ENCODE measurements at places on chromosomes 13 and 19. TPM values are rescaled to one million over a fixed set of nuclear protein-coding genes. Genes with fewer than 3 reads are reported as not detected.
A peak's percentile ranks its signal among the peaks of the same experiment; 100 is the strongest.

The HCN2 gene
- polyA plus RNA-seq, result 85.8 TPM

GRCh38 chr13:47110141-47110540 is 213.3 kb upstream of the HTR2A start:
- DNase-seq, result no peak

GRCh38 chr19:5104871-5105351 is 136.0 kb downstream of the KDM4B start:
- no peak for DNase-seq

GRCh38 chr19:18362934-18363542 is 22.6 kb downstream of the PGPEP1 start:
- DNase-seq, result no peak

The ENOX1 gene
- 20.5 TPM for polyA plus RNA-seq

- no peak for DNase-seq
Observed at GRCh38 chr19:38714354-38714778, 29.9 kb downstream of the CAPN12 start.

GRCh38 chr13:42181381-42181953 is 90.5 kb upstream of the AKAP11 start:
- DNase-seq, result no peak

DNA sequence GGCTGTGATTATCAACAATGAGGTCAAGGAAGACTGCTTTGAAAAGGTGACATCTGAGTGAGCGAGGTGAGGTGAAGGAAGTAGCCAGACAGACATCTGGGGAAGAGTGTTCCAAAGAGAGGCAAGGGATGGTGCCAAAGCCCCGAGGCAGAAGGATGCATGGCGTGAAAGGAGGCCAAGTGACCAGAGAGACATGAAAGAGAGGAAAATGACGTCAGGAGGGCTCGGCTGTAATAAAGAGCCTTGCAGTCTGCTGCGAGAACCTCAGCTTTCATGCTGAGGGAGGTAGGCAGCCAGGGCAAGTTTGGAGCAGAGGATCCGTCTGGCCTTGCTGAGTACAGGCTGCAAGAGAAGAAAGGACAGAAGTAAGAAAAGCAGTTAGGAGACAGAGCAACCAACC is 50.8 kb downstream of the FOXO1 start:
- DNase-seq, result no peak

The HIPK4 gene
- 1.6 TPM for polyA plus RNA-seq

GRCh38 chr19:2053601-2054389 is 2.8 kb upstream of the MKNK2 start:
- DNase-seq, result no peak

The KLF1 gene
- 0.57 TPM for polyA plus RNA-seq

DNA sequence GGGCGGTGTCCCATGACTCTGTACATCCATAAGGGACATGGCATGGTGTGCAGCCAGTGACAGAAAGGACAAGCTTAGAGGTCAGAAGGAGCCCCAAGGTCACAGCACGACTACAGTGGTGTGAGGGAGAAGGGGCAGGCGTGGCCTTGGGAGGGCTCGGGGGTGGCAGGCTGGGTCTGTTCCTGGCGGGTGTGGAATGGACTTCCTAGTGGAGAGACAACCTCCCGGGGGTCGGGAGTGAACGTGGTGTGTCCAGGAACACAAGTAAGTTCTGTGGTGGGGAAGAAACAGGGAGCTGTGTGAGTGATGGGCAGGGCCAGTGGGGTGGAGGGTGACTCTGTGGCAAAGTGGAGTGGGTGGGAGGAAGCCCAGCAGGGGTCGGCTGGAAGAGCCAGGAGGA is 279.3 kb downstream of the TEX29 start:
- DNase-seq, result no peak

DNA sequence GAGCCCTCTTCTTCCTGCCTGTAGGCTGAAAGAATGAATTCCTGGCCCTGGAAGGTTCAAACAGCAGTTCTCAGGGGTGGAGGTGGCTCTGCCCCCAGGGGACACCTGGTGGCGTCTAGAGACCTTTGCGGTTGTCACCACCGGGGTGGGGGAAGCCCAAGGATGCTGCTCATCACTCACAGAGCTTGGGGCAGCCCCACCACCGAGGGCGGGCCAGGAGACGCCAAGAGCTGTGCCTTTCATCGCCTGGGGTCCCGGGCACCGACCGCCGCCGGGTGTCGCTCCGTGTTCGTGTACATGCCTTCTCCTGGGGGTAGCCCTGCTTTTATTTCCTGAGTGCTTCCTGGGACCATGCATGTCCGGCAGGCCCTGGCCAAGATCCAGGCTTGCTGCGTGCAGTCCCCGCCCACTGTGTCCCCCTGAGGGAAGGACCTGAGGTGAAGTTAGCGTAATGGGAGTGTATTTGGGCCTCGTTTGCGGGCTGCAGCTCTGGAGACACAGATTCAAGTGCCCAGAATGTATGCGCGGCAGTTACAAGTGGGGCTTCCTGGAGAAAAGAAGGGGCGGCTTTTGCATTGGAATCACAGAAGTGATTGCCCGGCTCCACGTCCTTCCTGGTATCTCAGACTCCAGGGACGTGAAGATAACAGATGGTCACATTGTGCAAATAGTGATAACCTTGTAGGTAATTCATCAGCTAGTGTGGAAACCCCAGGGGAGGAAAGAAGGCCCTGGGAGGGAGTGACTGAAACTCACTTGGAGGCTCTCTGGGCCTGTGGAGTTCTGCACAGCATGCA is 7.8 kb downstream of the DOT1L start:
- no peak for DNase-seq

GRCh38 chr19:54551950-54552912 is 21.4 kb upstream of the LILRA2 start:
- no peak for DNase-seq

- no peak for DNase-seq
Observed at GRCh38 chr13:113855012-113855921, 8.6 kb downstream of the GAS6 start.

- DNase-seq, result no peak
Observed at GRCh38 chr13:109884462-109884861, 98.1 kb upstream of the IRS2 start.

The CPAMD8 gene
- 9.7 TPM for polyA plus RNA-seq

The C1QTNF9B gene
- polyA plus RNA-seq, result not detected

DNA sequence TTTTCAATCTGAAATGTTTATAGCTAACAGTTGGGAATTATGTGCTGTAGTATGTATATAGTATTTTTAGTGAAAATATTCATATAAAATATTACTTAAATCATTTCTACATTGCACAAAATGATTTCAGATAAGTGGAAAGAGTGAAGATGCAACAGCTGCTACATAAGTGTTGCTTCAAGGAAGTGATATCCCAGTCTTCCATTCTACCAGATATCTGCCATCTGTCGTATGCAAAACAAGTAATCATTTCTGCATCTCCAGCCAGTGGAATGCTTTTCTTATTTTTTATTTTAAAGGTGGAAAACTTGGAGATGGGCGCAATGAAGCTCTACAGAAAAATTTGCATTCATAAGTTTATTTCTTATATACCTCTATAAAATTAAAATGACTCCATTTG is 152.5 kb upstream of the MAB21L1 start:
- DNase-seq, result no peak

The TMEM91 gene
- polyA plus RNA-seq, result 36.9 TPM

- DNase-seq, result no peak
Observed at GRCh38 chr19:13869281-13869680, 7.7 kb upstream of the NANOS3 start.

DNA sequence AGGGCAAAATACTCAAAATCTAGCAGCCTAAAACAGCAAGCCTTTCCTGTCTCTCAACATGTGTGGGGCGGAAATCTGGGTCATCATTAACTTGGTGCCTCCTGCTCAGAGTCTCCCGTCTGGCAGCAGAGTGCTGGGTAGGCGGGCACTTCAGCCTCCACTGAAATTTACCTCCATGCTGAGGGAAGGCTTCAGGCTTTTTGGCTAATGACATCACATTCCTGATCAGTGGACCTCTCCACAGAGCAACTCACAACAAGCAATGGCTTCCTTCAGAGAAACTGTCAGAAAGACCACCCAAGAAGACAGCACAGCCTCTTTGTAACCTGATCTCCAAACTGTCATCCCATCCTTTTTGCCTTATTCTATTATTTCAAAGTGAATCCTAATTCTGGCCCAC is 1109.0 kb downstream of the UQCRFS1 start:
- no peak for DNase-seq

GRCh38 chr13:49655906-49656305 is 27.6 kb downstream of the ARL11 start:
- DNase-seq, result no peak

DNA sequence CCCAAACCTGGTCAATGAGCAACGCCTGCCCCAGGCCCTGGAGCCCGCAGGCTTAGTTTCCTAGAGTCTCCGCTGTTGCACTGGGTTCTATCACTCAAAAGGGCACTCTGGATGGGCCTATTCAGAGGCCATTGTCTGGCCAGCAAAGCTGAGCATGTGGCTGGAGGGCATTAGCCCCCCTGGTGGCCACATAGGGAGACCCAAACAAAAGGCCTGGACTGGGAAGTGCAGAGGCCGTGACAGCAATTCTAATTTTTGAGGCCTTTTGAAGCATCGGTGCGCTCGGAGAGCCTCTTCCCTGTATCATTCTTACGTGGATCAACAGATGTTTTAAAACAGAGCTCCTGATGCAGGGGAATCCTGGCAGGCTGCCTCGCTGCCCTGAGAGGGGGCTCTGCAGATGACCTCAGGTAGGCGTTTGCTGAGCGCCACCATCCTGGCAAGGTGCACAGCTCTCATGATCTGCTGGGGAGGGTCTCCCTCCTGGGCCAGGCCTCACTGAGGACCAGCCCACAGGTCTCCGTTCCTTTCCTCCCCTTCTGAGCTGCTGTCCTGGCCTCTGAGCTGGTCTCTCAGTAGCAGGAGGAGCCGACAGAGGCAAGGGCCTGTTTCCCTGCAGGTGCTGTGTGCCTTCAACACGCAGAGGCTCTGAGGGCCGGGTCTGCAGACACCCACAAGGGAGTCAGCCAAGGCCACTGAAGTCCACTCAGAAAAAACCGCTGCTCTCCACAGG is 190.5 kb downstream of the URI1 start:
- DNase-seq, result no peak

DNA sequence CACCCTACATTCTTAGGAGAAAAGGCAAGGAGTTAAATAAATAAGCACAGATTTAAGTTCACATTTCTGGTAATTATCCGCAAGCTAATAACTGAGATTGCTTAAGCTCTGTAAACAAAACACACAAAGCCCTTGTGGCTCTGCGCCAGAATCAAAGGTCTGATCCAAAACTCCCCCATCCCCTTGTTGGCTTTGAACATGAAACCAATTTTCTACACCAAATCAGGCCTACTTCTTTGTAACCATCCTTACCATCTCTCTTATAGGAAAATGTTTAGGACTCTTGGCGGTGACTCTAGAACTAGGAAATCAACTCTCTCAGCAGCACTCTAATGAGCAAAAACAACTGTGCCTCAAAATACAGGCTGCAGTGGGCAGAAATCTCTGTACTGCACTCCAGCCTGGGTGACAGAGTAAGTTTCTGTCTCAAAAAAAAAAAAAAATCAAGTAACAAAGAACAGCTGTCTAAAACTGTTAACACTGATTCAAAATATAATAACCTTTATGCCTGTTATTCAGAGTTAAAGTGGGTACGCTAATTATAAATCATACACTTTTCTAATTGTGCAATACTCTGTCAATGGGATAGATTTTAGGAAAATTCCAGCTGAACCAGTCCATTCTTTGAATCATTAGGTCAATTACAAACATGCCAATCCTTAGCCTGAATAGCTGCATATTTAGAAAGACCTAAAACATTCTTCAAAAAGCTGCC is 25.8 kb downstream of the ABCC4 start:
- DNase-seq, result peak; percentile 52

The KLK3 gene
- polyA plus RNA-seq, result not detected

The FUT6 gene
- polyA plus RNA-seq, result not detected

The ZNF345 gene
- polyA plus RNA-seq, result 10.4 TPM

The CEACAM3 gene
- not detected for polyA plus RNA-seq

GRCh38 chr13:73403355-73404120 is 344.7 kb downstream of the KLF5 start:
- no peak for DNase-seq

The PSG6 gene
- not detected for polyA plus RNA-seq

GRCh38 chr19:51783372-51783771 is 11.6 kb upstream of the FPR3 start:
- DNase-seq, result no peak

The MIA gene
- 8.5 TPM for polyA plus RNA-seq

The OBI1 gene
- polyA plus RNA-seq, result 27.6 TPM

The MYO1F gene
- 10.2 TPM for polyA plus RNA-seq

DNA sequence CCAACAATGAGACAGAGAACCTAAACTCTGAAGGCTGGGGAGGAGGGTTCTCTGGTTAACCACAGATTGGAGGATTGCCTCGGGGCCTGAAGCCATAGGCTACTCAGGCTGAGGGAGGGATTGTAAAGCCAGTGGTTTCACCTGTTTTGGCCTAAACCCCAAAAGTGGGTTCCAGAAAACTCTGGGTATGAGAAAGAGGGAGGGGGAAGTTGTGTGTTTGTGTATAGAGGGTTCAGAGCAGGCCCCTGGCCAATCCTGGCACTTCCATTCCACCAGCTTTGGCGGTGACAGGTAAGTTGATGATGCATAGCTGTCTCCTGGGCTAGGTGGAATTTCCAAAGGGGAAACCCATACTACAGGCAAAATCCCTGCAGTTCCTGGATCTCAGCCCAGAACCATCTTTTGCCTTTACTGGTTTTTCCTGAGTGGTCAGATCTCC is 13.5 kb upstream of the CCDC97 start:
- DNase-seq, result no peak

- DNase-seq, result no peak
Observed at GRCh38 chr13:67493835-67494234, 263.7 kb upstream of the PCDH9 start.

DNA sequence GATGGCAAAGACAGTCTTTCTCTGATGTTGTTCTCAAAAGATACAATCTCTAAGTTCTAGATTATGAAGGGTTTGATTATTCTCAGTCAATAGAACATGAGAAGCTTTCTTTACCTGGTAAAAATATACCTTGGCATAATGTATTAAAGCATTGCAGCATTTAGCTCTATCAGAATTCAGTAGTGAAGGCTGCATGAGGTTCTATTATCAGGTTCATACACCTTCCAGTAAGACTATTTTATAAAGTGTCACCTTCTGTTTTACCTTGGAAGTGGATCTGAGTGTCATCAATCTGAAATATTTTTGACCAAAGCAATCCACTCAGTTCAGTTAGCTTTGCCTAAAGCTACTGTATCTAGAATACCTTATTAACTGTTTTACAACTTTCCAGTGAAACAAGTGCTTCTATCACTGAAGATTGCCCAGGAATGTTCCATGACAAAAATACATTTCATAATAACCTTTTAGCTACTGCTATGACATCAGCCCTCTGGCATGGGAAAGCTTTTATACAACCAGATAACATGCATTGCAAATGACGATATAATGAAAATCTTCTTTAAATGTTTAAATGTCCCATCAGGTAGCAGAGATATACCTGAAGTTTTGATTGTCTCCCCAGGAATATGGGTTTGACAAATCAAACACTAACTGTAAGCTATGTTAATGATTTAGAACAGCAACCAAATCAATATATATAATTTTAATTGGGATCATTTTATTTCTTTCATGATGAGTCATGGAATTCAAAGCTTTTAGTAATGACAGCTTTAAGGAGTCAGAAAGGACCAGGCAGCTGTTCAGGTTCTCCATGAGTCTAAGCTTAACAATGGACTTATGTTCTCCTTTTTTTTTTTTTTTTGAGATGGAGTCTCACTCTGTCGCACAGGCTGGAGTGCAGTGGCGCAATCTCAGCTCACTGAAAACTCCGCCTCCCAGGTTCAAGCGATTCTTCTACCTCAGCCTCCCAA is 72.2 kb downstream of the UFM1 start:
- DNase-seq, result no peak

- no peak for DNase-seq
Observed at GRCh38 chr13:24220086-24220703, 59.7 kb downstream of the SPATA13 start.
